HFFc6 (cell line): ENCODE measurements at places on chromosomes 6 and 20. TPM values are rescaled to one million over a fixed set of nuclear protein-coding genes. Genes with fewer than 3 reads are reported as not detected.

The MMP24 gene
- total RNA-seq: 0.53 to 1.2 TPM (median 0.62 TPM) in 3 replicates

The ZC2HC1B gene
- total RNA-seq: not detected in 3 replicates

DNA sequence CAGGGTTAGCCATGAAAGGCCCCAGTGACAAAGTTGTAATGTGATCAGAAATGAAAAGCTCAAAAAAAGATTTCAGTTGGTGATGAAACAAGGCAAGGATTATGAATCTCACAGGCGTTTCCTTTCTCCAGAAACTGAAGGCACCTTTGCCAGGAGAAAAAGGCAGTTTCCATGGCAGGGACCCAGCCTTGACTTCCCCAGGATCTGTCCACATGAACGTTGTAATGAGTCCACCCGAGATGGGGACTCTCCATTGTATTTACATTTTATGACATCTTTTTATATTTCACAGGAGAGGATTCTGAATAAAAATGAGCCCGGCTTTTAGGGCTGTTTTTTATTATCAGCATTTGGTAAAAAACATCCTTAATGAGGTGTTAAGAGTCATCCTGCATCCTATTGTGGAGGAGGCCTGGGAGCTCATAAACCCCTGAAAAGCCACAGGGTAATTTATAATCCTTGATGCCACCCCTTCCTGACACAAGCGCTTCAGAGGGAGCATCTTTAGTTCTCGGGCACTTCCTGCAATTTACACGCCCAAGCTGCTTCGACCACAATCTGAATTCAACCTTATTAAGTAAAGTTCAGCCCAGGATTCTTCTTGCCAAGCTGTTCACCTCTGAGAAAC lies 74.1 kb upstream of the SALL4 start:
- DNase-seq: no peak

GRCh38 chr6:161922631-161923119 lies 648.8 kb upstream of the AGPAT4 start:
- no peak for DNase-seq

The ZNF311 gene
- total RNA-seq: 0.16 to 0.26 TPM (median 0.17 TPM) in 3 replicates

GRCh38 chr6:145963216-145964068 lies 716 bp downstream of the SHPRH start:
- DNase-seq: peak; percentile 41

DNA sequence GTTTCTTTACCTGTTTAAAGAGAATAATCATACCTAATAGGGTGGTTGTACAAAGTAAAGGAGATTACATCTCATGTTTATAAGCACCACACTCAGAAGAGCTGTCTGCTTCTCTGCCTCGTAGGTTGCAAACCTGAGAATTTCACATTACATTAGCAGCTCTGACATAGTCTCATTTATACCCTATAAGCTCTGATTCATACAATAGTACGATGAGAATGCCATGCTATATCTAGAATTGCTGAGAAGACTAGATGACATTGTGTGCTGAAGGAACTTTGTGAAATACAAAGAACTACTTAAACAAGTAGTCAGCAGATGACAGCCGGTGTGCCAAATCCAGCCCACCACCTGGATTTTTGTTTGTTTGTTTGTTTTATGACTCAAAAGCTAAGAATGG lies 121.2 kb downstream of the ADAT2 start:
- DNase-seq: no peak

- DNase-seq: no peak
These were observed 142.1 kb upstream of the SULF2 start for GRCh38 chr20:47927385-47927851.

The TFEB gene
- 8.9 to 13.4 TPM (median 12.3 TPM) in 3 replicates for total RNA-seq

DNA sequence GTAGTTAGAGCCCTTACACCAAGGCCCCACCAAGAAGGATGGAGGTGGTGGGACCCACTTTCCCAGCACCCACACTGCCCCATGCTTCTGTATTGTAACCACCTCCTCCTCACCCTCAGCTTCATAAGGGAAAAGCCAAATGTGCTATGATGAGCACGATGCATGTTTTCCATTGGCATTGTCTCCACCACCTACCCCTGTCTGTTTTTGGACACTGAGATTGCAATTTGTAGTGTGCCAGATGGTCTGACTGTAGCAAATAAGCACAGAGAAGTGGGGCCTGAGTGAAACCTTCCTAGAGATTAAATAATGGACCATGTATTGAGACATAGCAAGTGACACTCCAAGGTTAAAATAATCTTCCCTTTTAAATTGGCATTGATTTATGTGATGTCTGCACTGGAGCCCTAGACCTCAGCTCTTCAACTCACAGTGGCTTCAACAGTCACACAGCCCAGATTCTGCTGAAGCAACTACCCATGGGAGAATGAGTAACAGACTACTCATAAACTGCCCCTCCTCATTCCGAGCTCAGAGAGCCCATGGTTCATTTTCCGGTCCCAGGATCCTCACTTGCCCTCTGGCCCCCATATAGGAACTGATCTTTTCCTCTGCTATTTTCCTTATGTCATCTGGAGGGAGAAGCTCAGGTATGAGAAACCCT lies 177.9 kb downstream of the COL9A1 start:
- DNase-seq: no peak

GRCh38 chr6:137637121-137637520 lies 142.9 kb upstream of the OLIG3 start:
- peak; percentile 82 for DNase-seq

The EMILIN3 gene
- not detected in 3 replicates for total RNA-seq

GRCh38 chr20:35523298-35523888 lies 6.1 kb downstream of the C20orf173 start:
- DNase-seq: peak; percentile 16

DNA sequence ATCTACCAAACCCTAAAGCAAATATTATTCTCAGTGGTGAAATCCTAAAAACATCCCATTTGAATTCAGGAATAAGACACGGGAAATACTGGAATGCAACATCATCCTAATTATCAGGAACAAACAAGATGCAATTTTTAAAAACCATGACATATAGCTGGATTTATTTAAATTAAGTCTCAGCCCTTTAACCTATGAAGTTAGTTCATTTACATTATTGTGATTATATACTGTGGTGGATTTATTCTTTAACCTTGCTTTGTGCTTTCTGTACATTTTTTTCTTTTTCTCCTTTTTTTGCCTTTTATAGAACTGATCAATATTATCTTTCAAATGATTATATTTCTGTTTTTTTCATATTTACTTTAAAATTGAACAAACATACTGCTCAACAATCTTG lies 59.8 kb upstream of the ARMC2 start:
- DNase-seq: no peak

DNA sequence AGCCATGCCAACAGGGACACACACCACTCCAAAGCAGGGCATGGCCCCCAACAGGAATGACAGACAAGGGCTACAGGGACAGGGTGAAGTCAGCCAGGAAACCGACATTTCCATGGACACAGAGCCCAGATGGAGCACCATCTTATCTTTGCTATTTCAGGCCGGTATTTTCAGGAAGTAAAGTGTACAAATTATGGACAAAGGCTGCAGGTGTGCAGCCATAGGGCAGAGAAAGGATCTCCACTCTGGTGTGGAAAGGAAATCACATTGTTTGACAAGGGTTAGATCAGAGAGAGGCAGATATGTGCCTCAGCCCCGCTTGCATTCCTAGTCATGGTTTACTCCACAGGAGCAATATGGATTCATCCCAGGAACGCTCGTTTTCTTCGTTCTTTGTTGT lies 81.7 kb upstream of the SLC22A23 start:
- no peak for DNase-seq

DNA sequence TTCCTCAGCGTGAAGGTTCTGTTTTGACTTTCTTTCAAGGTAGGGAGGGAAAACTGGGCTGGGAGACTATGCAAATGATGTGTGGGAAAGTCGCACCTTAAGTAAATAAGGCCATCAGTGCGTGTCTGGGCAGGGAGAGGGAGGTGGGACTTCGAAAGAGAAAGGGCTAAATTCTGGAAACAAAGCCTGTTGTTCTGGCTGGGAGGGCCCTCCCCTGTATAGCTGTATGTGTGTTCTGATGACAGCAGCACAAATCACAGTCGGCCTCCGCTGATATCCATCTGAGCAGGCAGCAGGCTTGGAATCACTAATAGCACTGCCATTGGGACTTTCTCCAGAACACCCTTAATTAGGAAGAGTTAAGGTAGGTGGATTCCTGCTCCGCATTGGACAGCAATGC lies 19.2 kb downstream of the JAG1 start:
- no peak for DNase-seq

- DNase-seq: peak; percentile 3
These were observed 20.7 kb upstream of the TBC1D22B start for GRCh38 chr6:37236921-37237320.

DNA sequence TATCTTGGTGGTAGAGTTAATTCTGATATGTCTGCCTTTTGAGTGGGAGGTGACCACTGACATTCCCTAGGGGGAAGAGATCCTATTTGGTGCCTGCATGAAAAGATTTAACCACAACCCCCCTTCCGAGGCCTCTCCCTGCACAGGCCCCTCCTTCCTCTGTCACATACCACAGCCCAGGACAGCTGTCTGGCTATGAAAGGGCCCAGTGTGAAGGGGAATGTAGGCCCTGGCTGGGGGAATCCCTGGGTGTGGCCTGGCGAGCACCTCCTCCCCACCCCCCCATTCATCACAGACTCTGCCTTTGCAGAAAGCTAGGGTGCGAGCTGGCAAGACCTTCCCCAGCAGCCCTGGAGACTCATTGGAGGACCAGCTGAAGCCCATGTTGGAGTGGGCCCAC lies 27.4 kb upstream of the MAPRE1 start:
- DNase-seq: no peak

The CD40 gene
- total RNA-seq: 0.40 and 2.3 TPM in 2 replicates

The RRP36 gene
- 87.4 to 101 TPM (median 97.3 TPM) in 3 replicates for total RNA-seq

The SOX18 gene
- total RNA-seq: not detected in 2 replicates

- DNase-seq: peak; percentile 92
These were observed 55.0 kb upstream of the VSX1 start for GRCh38 chr20:25136643-25137559.

GRCh38 chr6:159727717-159728445 lies 575 bp downstream of the WTAP start:
- peak; percentile 10 for DNase-seq

DNA sequence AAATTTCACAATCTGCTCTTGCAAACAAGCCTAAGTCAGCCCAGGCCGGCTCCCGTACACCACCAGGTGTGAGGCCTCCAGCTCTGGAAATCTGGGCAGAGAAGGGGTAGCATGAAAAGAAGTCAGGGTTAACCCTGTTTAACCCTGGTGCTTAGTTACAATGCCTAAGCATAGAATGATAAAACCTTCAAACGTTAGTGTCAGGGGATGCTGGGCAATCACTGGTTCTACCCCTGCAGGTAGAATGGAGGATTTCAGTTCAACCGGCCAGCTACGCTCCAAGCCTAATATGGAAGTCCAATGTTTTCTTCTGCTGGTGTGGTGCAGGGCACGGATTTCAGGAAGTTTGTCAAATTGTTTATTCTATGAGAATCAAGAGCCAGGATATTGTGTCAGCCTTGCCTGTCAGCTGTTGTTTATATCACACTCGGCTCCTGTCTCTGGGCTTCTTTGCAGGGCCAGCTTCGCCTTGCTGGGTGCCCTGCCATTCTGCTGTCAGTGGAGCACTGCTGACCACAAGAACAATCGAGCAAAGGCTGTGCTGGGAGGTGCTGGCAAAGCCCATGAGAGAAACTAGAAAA lies 20.2 kb upstream of the CD93 start:
- no peak for DNase-seq

The FAXC gene
- 2.0 to 3.0 TPM (median 2.2 TPM) in 3 replicates for total RNA-seq

- no peak for DNase-seq
These were observed 380.0 kb upstream of the GJE1 start for GRCh38 chr6:141752677-141753076.

DNA sequence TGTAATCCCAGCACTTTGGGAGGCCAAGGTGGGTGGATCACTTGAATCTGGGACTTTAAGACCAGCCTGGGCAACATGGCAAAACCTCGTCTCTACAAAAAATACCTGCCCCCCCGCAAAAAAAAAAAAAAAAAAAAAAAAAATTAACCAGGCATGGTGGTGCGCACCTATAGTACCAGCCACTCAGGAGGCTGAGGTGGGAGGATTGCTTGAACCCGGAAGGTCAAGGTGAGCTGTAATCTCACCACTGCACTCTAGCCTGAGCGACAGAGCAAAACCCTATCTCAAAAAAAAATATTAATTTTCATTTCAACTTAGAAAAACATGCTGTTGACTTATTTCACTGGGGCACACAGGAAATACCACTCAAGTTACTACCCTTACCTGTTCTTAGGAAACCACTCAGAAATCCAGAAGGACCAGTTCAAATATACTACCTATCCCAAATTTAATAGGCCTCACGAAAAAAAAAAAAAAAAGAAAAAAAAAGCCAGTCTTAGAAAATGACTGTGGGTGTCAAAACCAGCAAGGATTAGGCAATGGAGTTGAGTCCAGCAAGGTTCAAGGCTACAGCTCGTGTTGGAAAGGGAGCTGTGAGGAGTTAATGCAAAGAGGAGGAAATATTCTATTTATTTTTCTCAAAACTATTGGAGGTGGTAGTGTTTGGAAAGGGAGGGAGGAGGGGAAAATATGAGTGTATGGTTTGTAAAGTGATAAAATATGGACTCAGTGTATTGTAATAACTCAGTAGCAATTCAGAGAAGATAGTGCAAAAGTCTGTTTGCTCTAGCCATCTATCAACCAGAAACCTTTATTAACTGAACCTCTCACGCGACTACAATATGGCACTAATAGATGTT lies 33.9 kb upstream of the PIM1 start:
- DNase-seq: no peak

DNA sequence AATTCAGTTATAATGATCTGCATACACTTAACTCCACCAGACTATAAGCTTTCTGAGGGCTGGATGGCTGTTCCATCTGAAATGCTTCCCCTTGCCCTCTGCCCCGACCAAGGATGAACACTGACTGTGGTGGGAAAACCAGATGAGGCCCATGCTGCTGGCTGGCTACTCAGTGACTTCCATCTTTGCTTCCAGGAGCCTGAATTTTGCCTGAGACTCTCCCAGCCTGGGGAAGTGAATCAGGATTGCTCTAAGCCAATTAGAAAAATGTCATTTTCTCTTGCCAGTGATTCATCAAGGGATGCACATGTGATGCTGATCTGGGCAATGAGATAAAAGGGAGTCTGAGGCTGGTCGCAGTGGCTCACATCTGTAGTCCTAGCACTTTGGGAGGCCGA lies 1.7 kb upstream of the TOMM34 start:
- peak; percentile 91 for DNase-seq

DNA sequence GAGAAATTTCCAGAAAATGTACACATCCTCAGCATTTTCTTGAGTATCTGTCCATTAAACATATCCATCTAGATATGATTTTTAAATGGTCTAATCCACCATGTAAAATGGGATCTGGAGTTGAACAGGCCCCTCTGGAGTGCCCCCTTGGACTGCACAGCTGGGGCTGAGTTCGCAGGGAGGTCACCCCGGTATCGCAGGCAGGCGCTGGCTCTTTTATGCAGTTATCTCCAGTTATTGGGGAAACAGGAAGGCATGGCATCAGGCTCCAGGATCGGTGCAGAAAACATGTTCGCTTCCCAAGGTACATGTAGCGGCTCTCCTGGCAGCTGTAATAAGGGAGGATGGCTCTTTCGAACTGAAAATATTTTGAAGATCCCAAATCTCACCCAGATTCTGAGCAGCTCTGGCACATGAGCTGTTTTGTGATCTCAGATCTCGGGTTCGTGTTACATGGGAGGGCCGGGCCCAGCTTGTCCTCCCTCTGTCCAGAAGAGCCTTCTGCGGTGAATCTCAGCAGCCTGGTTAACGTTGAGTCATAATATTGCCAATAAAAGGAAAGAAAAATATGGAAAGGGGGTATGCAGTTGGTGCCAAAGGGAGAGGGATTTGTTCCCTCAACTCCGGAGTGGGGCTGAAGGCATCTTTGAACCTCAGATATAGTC lies 167.7 kb downstream of the EYA2 start:
- DNase-seq: no peak
